ENCODE measurements at places on chromosomes 3 and 15.

- no peak for DNase-seq
These were observed 210.6 kb upstream of the CHRM5 start for GRCh38 chr15:33757516-33758232.

- no peak for DNase-seq
These were observed 4.5 kb downstream of the B2M start for GRCh38 chr15:44715797-44716334.

- DNase-seq = no peak
These were observed 34.1 kb downstream of the ABTB1 start for GRCh38 chr3:127706785-127707351.

DNA sequence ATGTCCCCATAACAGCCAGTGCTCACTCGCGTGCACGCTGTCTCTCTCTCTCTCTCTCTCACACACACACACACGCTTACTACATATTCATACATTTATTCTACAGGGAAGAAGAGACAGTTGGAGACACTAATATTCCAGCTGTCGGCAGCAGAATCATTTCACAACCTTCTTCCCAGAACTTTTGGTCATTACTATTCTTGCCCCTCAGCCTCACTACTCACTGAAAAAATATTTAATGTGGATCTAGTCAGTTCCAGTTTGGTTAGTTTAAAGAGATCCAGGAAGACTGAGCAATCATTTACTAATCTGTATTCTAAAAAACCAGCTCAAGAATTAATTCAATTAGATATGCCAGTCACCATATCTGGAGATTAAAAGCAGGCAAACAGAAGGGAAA is 394.9 kb downstream of the PTPRG start:
- DNase-seq = no peak

DNA sequence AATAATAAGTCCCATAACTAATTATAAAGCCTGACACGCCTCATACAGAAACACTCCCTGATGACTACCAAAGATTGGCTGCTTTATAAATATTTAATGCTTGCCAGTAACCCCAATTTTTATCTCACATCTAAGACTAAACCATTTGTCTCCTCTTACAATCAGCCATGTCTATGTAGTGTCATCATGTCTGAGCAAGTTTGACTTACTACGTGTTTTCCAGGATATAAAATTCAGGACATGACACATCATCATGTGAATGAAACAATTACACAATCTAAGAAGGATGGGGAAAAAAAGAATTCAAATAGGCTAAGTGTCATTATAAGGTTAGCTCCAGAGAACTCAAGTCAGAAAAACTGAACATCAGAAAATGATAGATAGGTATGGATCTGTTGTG is 208.7 kb downstream of the MECOM start:
- no peak for DNase-seq

GRCh38 chr3:124383051-124383450 is 347.2 kb upstream of the UMPS start:
- DNase-seq = no peak

GRCh38 chr3:47042231-47042791 is 62.8 kb downstream of the NBEAL2 start:
- DNase-seq = no peak

- DNase-seq = no peak
These were observed 876.7 kb downstream of the NAALADL2 start for GRCh38 chr3:175735866-175736265.

GRCh38 chr3:2206536-2206935 is 107.9 kb downstream of the CNTN4 start:
- no peak for DNase-seq

- DNase-seq = no peak
These were observed 198.5 kb upstream of the MRPL3 start for GRCh38 chr3:131701153-131701770.

GRCh38 chr3:37154668-37155314 is 19.6 kb downstream of the LRRFIP2 start:
- DNase-seq = no peak

- no peak for DNase-seq
These were observed 523.9 kb upstream of the AGTR1 start for GRCh38 chr3:148173851-148174250.

- DNase-seq = no peak
These were observed 13.0 kb downstream of the GLB1 start for GRCh38 chr3:33083958-33084357.

DNA sequence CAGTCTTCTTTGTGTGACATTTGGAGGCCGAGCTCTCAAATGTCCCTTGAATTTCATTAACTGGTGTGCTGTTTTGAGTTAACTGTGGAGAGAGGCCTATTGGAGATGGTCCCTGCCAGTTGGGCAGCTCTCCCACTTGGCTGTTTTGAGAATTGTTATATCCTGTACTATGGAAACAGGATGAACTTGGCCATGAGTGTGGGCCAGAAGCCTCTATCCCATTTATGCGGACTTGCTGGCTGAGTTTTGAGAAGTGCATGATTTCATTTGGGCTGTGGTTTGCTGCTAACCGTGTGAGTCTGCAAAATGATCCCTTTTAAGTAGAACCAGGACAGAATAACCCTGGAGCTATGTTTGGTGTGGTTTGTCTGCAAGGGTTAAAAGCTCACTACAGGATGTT is 366.0 kb downstream of the PTPRG start:
- peak; percentile 59 for DNase-seq

- DNase-seq = no peak
These were observed 63.2 kb downstream of the ASTE1 start for GRCh38 chr3:130963444-130963843.

DNA sequence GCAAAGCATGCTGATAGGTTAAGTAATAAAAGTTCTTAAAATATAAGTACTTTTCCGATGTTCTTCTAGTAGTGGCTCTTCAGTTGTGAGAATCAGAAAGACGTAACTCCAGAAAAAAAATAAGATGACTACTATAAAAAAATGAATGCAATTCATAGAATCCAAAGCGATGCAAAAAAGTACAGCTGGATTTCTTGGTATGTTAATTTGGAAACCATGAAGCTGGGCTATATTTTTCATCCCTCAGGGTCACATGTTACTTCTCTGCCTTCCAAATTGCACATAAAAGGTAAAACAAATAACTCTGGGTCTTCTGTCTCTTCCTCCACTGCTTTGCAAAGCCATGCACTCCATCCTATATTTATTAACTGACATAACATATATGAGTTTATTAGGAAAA is 843.9 kb upstream of the DPPA4 start:
- no peak for DNase-seq

- DNase-seq = no peak
These were observed 259.7 kb downstream of the RBMS3 start for GRCh38 chr3:29540544-29540943.

- DNase-seq = no peak
These were observed 134.2 kb downstream of the OTOL1 start for GRCh38 chr3:161630794-161631193.

GRCh38 chr15:99764522-99764921 is 31.3 kb upstream of the LYSMD4 start:
- DNase-seq = no peak

DNA sequence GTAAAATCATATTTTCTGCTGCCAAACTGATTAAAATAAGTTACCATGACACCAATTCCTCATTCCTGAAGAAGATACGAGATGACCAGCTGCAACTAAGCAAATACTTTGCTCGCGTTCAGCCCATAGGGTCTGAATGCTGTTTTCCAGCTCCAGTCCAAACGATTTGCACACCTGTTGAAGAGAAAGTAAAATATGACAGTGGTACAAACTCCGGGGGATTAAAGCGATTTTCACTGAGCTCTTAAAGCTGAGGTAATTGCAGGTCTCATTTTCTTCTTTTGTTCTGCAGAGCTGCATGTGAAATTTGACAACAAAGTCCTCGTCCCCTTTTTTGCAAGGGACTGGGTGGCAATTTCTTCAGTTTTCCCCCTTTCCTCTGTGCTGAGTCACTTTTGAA is 118.4 kb downstream of the NR2F2 start:
- DNase-seq = no peak

GRCh38 chr3:166917437-166917836 is 462.7 kb downstream of the ZBBX start:
- DNase-seq = no peak

GRCh38 chr15:61057376-61057775 is 171.7 kb downstream of the RORA start:
- DNase-seq = no peak

- DNase-seq = peak; percentile 61
These were observed 23.4 kb upstream of the PPP4R2 start for GRCh38 chr3:72973031-72973723.

DNA sequence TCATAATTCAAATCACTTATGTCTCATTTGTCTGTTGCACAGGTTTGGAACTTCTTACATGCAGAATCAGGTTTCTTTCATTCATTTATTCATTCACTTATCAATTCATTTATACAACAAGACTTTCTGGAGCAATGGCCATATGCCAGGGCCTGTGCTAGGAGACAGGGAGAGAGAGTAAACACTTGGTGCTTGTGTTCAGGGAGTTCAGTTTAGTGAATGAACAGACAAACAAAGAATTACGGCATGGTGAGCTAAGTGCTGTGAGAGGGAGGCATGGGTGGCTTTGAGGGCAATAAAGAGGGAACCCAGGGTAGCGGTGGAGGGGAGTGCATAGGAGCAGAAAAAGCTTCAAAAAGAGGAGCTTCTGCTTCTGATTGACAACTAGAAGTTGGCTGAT is 8.5 kb upstream of the IREB2 start:
- no peak for DNase-seq

- DNase-seq = no peak
These were observed 210.6 kb downstream of the ARPP21 start for GRCh38 chr3:35849963-35850362.

- DNase-seq = no peak
These were observed 643 bp downstream of the CDAN1 start for GRCh38 chr15:42736178-42736792.

GRCh38 chr15:31461911-31462480 is 135.4 kb downstream of the KLF13 start:
- DNase-seq = no peak

DNA sequence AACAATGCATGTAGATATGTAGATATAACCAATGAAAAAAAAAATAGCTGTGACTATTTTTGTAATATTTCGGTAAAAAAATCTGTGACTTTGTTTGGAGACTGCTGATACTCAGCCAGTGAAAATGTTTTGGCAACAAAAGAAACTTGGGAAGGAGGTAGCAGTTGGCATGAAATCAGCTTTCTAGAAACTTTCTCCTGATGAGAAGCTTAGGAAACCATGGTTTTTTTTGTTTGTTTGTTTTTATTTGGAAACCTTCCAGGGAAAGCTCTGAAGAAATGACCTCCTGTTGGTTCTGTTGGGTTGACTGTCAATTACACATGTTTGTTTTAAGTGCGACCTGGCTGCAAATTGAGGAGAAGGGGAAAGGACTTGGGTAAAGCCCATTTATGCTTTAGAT is 445.9 kb downstream of the UNC13C start:
- no peak for DNase-seq

GRCh38 chr3:194337965-194338753 is 13.0 kb downstream of the CPN2 start:
- no peak for DNase-seq

DNA sequence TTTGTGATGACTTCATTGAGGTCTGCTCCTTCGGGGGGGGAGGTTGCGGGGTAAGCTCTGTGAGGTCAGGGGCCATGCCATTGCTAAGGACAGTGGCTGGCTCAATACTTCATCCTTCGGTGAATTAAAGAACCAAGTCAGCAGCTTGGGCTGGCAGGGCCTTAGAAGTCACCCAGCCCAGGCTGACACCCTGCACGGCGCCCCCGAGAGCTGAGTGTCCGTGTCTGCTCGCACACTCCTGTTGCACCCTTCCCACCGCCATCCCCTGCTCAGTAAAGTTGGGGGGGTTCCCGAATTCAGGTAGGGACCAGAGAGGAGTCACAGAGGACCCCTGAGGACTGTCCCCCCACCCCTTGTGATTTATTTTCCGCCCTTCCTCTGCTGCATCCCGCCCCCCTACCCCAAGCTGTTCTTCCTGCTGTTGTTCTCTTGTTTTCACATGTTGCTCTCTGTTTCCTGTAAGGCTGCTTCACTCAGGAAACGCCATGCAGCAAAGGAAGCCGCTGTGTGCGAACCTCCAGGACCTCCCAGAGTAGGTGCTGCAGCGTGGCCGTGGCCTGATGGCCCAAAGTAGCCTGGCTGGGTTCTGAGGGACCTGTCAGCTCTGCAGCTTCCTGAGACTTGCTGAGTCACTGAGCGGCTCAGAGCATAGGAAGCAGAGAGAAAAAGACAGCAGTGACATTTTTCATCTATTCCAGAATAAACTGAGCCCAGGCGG is 14.4 kb downstream of the EFCC1 start:
- DNase-seq = no peak

GRCh38 chr15:44207643-44208042 is 12.6 kb upstream of the FRMD5 start:
- DNase-seq = no peak

GRCh38 chr3:34216711-34217335 is 418.4 kb downstream of the PDCD6IP start:
- no peak for DNase-seq

- no peak for DNase-seq
These were observed 117.7 kb downstream of the GBE1 start for GRCh38 chr3:81643721-81644120.

DNA sequence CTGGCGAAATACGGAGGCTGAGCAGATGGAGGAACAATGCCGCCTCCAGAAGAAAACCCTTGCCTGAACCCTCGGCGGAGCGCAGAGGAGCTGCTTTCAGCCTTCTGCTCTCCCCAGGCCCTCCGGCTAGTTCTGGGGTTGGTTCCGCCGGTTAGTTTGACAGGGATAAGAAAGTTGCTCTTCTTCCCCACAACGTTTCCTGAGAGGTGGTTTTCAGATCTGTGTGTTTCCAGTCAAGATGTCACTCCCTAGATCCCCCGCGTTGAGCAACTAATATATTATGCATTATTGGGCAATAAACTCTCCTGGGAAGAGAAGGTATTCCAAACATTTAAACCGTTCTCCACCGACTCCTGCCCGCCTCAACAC is 551 bp downstream of the NLGN1 start:
- no peak for DNase-seq

DNA sequence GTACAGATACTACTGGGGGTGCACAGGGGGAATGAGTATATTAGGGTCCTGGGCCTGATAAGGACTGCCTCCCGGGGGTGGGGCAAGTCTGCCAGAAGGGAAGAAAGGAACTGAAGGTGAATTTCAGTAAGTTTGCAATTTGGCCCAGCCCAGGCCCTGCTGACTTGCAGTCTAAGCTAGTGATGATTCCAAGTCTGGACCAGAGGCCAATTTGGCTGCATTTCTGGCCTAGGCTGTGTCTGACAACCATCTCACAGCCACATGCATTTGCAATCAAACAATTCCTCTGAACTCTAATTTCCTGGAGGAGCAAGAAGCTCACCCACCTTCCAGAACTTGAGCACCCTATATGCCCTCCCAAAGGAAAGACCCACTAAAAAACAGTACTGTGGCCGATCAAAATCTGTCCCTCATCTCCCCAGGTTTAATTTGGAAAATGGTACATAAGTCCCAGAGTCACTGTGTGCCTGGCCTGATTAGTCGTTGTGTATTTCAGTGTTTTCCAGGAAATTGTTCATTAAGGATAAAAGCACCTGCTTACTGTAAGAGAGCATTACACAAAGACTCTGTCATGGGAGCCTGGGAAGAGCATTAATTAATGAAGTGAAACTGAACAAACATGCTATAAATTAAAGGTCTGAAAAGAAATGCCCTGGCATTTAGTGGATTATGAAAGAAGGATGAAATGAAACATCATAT is 114.5 kb downstream of the MEGF11 start:
- no peak for DNase-seq

GRCh38 chr15:72491768-72492167 is 17.6 kb downstream of the ARIH1 start:
- no peak for DNase-seq
